ENCODE measurements at places on chromosomes 12 and 14. TPM values are rescaled to one million over a fixed set of nuclear protein-coding genes. Genes with fewer than 3 reads are reported as not detected.
A peak's percentile ranks its signal among the peaks of the same experiment; 100 is the strongest.

GRCh38 chr14:94540031-94540794 is 21.0 kb upstream of the SERPINA4 start:
- DNase-seq: no peak

- DNase-seq: peak; percentile 60
Observed at GRCh38 chr14:65352964-65353530, 59.5 kb upstream of the FUT8 start.

TMPRSS12 gene
- total RNA-seq: not detected

- no peak for DNase-seq
Observed at GRCh38 chr12:50248411-50248810, 34.9 kb downstream of the LIMA1 start.

DNA sequence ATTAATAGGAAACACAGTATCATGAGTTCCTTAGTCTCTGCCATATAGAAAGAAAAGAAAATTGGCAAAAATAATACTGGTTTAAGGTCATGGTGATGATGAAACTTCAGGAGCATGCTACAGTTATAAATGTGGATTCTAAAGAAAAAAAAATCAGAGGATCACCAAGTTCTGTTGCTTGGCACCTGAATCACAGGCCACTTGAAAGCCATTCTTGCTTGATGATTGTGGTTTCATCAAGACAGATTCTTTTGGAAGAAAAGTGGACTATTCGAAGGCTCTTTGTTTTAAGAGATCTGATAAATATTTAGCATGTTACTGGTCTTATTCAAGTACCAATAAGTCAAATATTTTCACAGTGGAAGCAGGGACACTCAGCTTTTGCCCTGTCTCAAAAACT is 148.9 kb downstream of the SAMD4A start:
- DNase-seq: no peak

DNA sequence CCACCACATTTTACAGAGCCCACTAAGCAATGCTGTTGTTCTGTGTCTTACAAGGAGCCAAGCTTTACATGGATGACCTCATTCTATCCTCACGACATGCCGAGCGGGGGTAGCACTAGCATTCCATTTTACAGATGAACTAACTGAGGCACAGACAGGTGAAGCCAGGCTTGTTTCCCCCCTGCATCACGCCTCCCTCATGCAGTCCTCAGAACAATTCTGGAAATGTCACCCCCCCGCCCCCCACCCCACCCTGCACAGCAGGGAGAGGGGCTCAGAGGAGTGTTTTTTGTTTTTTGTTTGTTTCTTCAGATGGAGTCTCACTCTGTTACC is 1.5 kb downstream of the SLC8B1 start:
- no peak for DNase-seq

ADAMTS20 gene
- not detected for total RNA-seq

DNA sequence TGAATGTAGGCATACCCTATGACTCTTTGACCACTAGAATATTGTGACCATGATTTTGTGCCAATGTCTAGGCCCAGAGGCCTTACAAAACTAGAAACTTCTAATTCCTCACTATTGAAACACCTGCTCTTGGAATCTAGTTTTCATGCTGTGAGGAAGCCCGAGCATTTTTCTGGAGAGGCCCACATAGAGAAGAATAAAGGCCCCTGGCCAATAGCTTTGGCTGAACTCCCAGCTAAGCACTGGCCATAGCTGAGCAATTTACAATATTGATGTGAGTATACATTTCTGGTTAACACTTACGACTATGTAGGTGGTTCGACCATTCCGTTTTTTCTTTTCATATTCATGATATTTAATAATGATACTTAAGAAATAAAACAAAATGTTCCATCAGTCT is 190.3 kb downstream of the KCNH5 start:
- DNase-seq: no peak

DNA sequence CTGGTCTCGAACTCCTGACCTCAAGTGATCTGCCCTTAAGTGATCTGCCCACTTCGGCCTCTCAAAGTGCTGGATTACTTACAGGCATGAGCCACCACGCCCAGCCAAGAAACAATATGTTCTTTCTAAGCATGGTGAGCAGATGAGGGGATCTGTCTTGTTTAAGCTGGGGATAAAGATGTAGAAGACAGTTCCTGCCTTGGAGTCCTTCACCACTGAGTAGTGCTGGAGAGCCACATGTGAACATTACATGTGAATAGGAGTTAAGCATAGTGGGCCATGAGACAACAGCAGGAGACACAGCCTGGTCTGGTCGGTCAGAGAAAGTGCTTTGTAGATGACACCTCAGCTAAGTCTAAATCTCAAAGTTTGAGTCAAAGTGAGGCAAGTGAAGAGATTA is 26.0 kb downstream of the TMBIM6 start:
- no peak for DNase-seq

MMP14 gene
- 1.0 TPM for total RNA-seq
